ENCODE measurements at places on chromosomes 12 and 14. TPM values are rescaled to one million over a fixed set of nuclear protein-coding genes. Genes with fewer than 3 reads are reported as not detected.

Gene FITM1
- 132 TPM for total RNA-seq

Gene B4GALNT3
- 14.0 TPM for total RNA-seq

Gene EPYC
- total RNA-seq, result not detected

Gene RPL10L
- not detected for total RNA-seq

Gene MEG3
- total RNA-seq, result 1,377 TPM

Gene TBX5
- total RNA-seq, result not detected
